Mesothelial cell of epicardium (in vitro differentiated cells): ENCODE measurements at places on chromosomes 11 and 22.

- no peaks in the 10 kb centered on the region for H3K36me3 ChIP-seq
- H3K27ac ChIP-seq: no peak overlapping the region
- DNase-seq: no peak
Observed at GRCh38 chr11:132220474-132220873, 850.1 kb downstream of the NTM start.

- H3K36me3 ChIP-seq: no peaks in the 10 kb centered on the region
- DNase-seq: no peak
- no peak overlapping the region for H3K4me3 ChIP-seq
- H3K4me1 ChIP-seq: peaks cover 3% of the 10 kb centered on the region
- H3K27ac ChIP-seq: no peak overlapping the region
Observed at GRCh38 chr11:133832096-133832990, 13.0 kb downstream of the SPATA19 start.

DNA sequence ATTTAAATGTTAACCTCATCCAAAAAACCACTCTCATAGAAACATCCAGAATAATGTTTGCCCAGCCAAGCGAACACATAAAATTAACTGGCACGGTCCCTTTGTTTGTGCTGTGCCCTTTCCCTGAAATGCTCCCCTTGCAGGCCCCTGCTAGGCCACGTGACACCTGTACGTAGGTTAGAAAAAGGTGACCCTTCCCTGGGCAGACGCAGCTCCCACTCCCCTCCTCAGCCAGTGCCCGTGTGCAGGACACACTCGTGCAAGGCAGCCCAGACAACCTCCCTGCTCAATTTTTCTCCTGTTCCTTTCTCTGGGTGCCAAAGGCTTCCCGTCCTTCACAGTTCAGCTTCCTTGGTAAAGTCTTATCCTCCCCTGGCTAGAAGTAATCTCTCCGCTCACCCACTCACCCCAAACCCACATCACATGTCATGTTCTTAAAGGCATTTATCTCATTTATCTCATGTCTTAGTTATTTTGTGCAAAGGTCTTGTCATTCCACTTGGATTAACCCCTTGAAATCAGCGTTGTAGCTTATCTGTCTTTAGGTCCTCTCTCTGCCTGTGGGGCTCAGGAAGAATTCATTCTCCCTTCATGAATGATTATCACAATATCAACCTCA, 20.7 kb downstream of the FAM83F start:
- H3K27ac ChIP-seq: no peak overlapping the region
- no peak for DNase-seq
- H3K4me3 ChIP-seq: no peak overlapping the region
- H3K27me3 ChIP-seq: no peaks in the 10 kb centered on the region
- no peaks in the 10 kb centered on the region for H3K36me3 ChIP-seq
- peaks cover 10% of the 10 kb centered on the region for H3K4me1 ChIP-seq

- peaks cover 88% of the 10 kb centered on the region for H3K4me1 ChIP-seq
- H3K27ac ChIP-seq: peak overlapping the region; percentile 88
- no peaks in the 10 kb centered on the region for H3K36me3 ChIP-seq
Observed at GRCh38 chr11:112608509-112608908, 347.8 kb upstream of the PLET1 start.

DNA sequence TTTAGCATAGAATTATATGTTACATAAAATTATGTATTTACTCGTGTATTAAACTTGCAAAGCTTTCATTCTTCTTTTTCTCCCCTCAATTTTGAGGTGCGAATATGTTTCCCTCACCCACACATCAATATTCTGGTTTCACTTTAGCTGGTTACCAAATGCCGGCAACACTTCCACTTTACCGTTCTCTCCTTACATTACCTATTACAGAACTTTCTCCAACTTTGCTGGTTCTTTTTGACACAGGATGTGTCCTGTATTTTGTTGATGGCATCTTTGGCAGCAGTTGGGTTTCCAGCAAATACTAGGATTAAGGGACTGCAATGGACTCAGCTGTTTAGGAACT, 84.9 kb downstream of the PRR5L start:
- peaks cover 25% of the 10 kb centered on the region for H3K27me3 ChIP-seq
- no peaks in the 10 kb centered on the region for H3K36me3 ChIP-seq
- no peak overlapping the region for H3K27ac ChIP-seq
- no peak overlapping the region for H3K4me3 ChIP-seq
- H3K4me1 ChIP-seq: peaks cover 19% of the 10 kb centered on the region
- DNase-seq: no peak

DNA sequence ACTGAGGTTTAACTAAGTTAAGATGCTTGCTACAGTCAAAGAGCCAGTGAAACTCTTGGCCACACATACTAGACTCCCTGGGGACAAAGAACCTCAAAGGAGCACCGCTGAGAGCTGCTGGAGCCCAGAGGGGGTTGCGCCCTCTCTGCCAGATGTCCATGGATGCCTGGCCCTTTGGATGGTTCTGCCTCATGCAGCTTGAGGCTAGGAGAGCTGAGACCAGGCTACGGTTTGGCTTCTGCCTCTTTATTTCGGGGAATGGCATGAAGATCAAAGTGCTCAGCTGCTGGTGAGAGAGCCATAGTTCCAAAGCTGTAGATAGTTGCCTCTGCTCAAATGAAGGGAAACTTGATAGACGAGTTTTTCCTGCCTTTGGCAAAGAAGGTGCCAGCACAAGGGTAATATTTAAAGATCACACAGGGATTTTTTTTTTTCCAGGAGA, 43.0 kb downstream of the RASSF10 start:
- peaks cover 4% of the 10 kb centered on the region for H3K4me1 ChIP-seq
- no peak overlapping the region for H3K4me3 ChIP-seq
- no peak overlapping the region for H3K27ac ChIP-seq
- no peaks in the 10 kb centered on the region for H3K27me3 ChIP-seq
- H3K36me3 ChIP-seq: no peaks in the 10 kb centered on the region

DNA sequence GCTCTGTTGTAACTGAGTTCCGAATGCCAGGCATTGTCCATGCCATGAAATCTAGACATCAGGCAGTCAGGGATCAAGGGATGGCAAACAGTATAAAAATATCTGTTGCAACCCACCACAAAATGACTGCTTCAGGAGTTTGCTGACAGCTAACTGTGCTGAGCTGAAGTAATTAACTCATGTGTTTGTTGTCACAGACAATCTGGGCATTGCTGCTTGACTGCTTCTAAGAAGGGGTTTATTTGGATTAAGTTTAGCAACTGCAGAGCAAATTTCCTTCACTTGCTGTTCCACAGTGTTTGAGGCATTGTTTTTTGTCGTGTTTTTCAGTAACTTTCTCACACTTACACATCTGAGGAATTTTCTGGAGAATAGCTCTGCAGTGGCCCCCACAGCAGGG, 30.4 kb downstream of the BSX start:
- H3K36me3 ChIP-seq: peaks cover 8% of the 10 kb centered on the region
- H3K27me3 ChIP-seq: peaks cover 5% of the 10 kb centered on the region
- no peak overlapping the region for H3K4me3 ChIP-seq
- no peak for DNase-seq

DNA sequence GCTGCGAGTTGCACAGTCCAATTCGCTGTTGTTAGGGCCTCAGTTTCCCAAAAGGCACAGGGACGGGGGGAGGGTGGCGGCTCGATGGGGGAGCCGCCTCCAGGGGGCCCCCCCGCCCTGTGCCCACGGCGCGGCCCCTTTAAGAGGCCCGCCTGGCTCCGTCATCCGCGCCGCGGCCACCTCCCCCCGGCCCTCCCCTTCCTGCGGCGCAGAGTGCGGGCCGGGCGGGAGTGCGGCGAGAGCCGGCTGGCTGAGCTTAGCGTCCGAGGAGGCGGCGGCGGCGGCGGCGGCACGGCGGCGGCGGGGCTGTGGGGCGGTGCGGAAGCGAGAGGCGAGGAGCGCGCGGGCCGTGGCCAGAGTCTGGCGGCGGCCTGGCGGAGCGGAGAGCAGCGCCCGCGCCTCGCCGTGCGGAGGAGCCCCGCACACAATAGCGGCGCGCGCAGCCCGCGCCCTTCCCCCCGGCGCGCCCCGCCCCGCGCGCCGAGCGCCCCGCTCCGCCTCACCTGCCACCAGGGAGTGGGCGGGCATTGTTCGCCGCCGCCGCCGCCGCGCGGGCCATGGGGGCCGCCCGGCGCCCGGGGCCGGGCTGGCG, at the start of gene BCR:
Gene BCR, plus strand, starts transcription at position 209 of the 592 bp plus-strand sequence. CDS start 452 bp downstream, outside the sequence.
- H3K27ac ChIP-seq: no peak within 1 kb of the TSS
- peak within 1 kb of the TSS; percentile 79 for H3K4me3 ChIP-seq
- H3K36me3 ChIP-seq: peaks cover 16% of the 10 kb centered on the region
- DNase-seq: peak; percentile 56

DNA sequence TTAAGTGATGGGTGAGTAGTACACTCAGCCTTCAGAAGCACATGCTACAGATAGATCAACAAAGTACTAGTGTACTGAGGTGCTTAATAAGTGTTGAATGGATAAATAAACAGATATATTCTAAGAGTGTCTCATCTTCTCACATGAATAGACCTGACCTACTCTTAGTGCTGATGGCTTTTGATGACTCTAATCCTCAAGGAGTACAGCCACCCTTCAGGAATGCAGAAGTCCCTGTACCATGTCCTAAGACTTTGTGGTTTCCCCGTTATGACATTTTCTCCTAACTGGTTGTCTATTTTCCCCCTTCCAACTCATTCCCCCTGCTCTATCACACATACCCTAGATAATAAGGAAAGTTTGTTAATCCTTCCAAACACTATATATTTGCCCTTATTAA, 61.6 kb downstream of the C11orf65 start:
- no peak overlapping the region for H3K4me3 ChIP-seq
- H3K36me3 ChIP-seq: no peaks in the 10 kb centered on the region
- no peak for DNase-seq
- no peak overlapping the region for H3K27ac ChIP-seq
- H3K27me3 ChIP-seq: no peaks in the 10 kb centered on the region

- H3K4me1 ChIP-seq: peaks cover 9% of the 10 kb centered on the region
- peak overlapping the region; percentile 31 for H3K27ac ChIP-seq
- no peaks in the 10 kb centered on the region for H3K27me3 ChIP-seq
Observed at GRCh38 chr11:14413307-14414069, 54.5 kb upstream of the RRAS2 start.

DNA sequence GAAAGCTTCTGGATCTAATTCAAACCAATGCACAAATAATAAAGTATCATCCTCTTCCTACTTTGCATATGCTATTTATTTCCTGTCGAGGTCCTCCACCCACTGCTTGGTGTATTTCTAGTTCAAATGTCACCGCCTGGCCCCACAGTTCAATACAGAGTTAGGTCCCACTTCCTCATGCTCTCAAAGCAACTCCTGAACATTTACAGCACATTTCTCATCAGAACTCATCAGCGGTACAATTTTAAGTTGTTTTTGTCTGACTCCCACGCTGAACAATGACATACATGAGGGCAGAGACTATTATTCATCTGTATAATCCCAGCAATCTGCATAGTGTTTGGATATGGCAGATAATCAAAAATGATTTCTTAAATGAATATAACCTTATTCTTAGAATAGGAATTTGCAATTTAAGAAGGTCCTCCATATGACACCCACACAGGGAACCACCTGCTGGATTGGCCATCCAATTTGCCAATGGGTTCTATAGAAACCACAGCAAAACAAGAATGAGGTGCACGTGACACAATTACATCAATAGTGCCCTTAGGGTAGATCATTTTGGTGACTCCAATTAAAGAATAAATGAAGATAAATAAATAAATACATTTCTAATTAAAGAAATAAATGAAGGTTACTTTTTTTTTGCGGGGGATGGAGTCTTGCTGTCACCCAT, 54.2 kb downstream of the SLC25A17 start:
- H3K36me3 ChIP-seq: peaks cover 11% of the 10 kb centered on the region
- no peak overlapping the region for H3K4me3 ChIP-seq

DNA sequence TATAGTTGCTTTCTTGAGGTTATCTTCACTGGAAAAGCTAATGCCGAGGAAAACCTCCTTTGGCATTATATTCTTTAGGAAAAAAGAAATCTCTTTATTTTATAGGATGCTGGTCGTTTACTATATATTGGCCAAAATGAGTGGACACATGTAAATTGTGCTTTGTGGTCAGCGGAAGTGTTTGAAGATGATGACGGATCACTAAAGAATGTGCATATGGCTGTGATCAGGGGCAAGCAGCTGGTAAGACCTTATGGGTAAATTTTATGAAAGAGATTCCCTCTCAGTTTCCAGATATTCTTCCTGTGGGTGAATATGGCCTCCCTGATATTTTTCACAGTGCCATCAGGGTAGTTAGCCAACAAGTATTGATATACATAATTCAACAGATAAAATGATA, 29.4 kb upstream of the TTC36 start:
- H3K4me1 ChIP-seq: no peaks in the 10 kb centered on the region
- DNase-seq: no peak
- H3K27ac ChIP-seq: no peak overlapping the region
- H3K4me3 ChIP-seq: no peak overlapping the region
- no peaks in the 10 kb centered on the region for H3K27me3 ChIP-seq

GRCh38 chr22:39175353-39176142, 23.1 kb upstream of the CBX7 start:
- no peak overlapping the region for H3K4me3 ChIP-seq
- H3K4me1 ChIP-seq: peaks cover 46% of the 10 kb centered on the region
- H3K36me3 ChIP-seq: no peaks in the 10 kb centered on the region
- no peaks in the 10 kb centered on the region for H3K27me3 ChIP-seq
- H3K27ac ChIP-seq: peak overlapping the region; percentile 99

DNA sequence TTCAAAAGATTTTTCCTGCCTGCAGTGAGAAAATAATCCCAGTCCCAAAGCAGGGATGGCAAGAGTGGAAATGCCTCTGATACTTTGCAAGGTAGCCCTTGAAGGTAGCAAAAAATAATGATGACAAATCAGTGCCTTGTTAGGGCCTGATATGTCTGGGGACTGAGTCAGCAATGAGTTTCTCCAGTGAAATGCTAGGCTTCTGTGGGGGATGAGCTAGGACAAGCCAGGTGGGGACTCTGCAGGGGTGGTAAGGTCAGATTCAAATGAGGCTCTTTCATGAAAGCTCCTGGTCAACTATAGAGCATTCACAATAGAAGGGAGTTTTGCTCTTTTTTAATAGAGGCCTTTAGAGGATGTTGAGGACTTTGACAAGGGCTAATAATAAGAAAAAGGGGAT, 77.7 kb downstream of the ME3 start:
- H3K27me3 ChIP-seq: no peaks in the 10 kb centered on the region
- no peak overlapping the region for H3K27ac ChIP-seq
- H3K4me3 ChIP-seq: no peak overlapping the region
- peaks cover 2% of the 10 kb centered on the region for H3K36me3 ChIP-seq
- H3K4me1 ChIP-seq: peaks cover 16% of the 10 kb centered on the region
- DNase-seq: no peak

DNA sequence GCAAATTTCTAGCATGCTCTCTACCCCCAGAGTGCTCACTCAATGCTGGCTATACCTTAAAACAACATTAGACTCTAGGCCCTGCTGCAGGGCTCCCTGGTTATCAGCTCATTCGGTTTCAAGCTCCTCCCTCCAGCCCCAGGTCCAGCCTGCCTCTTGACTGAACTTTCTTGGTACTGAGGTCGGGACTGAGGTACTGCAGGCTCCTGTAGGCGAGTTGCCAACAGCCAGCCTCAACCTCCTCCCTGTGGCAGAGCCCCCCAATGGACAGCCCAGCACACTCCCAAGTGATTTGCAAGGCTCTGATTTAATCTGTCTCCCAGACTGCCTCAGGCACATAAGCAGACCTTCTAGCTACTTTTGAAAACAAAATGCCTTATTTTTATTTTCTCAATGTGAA, 73.6 kb upstream of the EIF3M start:
- H3K36me3 ChIP-seq: peaks cover 1% of the 10 kb centered on the region
- H3K27ac ChIP-seq: no peak overlapping the region
- peaks cover 2% of the 10 kb centered on the region for H3K27me3 ChIP-seq
- no peak for DNase-seq
- H3K4me1 ChIP-seq: peaks cover 29% of the 10 kb centered on the region

- H3K27ac ChIP-seq: no peak overlapping the region
- H3K36me3 ChIP-seq: no peaks in the 10 kb centered on the region
- no peaks in the 10 kb centered on the region for H3K4me1 ChIP-seq
- no peak for DNase-seq
- no peak overlapping the region for H3K4me3 ChIP-seq
- H3K27me3 ChIP-seq: peaks cover 36% of the 10 kb centered on the region
Observed at GRCh38 chr11:123696183-123696582, 41.8 kb upstream of the SCN3B start.
